HFFc6 (cell line): ENCODE measurements at places on chromosomes 2 and 18.

GRCh38 chr2:219502618-219503017 is 3.9 kb downstream of the GMPPA start:
- no peak for DNase-seq
- peaks cover 28% of the 10 kb centered on the region for H3K4me1 ChIP-seq
- H3K27me3 ChIP-seq = peaks cover 2% of the 10 kb centered on the region; the same call in 1 of the 2 replicates
- no peak overlapping the region for H3K4me3 ChIP-seq
- H3K36me3 ChIP-seq = no peaks in the 10 kb centered on the region; the same call in 1 of the 2 replicates

DNA sequence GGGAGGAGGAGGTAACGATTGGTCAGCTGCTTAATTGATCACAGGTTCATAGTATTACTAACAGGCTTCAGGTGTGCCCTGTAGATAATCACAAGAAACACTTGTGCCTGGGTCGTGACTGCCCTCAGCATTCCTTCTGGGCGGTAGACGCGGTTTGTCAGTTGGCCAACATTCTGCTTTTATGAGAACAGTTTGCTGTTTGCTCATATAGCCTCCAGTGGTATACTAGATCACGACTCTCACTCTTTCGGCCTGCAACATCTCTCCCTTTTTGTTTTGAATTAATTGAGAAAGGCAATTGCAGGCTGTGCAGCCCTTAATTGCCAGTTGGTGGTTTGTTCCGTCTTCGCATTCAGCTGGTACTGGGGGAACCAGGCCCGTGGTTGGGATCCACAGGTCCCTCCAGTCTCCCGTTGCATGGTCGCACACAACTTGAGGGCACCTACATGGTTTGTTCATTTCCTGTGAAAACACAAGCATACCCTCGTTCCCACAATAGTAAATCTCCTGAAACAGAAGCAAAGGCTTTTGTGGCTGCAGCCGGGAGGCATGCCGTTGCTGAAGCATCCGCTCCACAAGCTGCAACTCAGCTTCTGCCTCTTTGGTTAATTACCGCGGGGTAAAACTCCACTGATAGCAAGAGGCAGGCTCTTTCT is 30.3 kb upstream of the GPR17 start:
- peak overlapping the region; percentile 87 for H3K27ac ChIP-seq
- H3K4me3 ChIP-seq = peak overlapping the region; percentile 82
- peaks cover 3% of the 10 kb centered on the region for H3K27me3 ChIP-seq
- peak; percentile 90 for DNase-seq
- H3K4me1 ChIP-seq = peaks cover 60% of the 10 kb centered on the region

GRCh38 chr18:28961669-28962228 is 784.8 kb upstream of the CDH2 start:
- no peaks in the 10 kb centered on the region for H3K36me3 ChIP-seq
- H3K27ac ChIP-seq = no peak overlapping the region
- peaks cover 34% of the 10 kb centered on the region for H3K4me1 ChIP-seq
- peak; percentile 9 for DNase-seq
- no peak overlapping the region for H3K4me3 ChIP-seq

DNA sequence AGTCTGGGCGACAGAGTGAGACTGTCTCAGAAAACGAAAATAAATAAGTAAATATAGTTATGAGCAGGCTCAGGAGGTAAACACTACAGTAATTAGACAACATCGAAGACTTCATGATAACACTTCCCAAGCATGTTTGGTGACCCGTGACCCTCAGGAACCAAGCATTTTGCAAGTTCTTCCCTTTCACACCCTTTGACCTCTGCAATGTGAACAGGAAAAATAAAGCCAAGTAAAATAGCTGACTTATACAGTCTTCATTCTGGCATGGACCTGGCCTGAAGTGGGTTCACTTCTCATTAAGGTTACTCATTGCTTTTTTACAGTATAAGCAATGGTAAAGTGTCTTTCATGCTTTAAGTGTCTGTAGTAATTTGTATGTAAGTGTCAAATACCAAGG is 15.3 kb upstream of the TGIF1 start:
- peaks cover 2% of the 10 kb centered on the region; the same call in 1 of the 2 replicates for H3K27me3 ChIP-seq
- H3K4me3 ChIP-seq = no peak overlapping the region
- DNase-seq = no peak
- no peaks in the 10 kb centered on the region for H3K36me3 ChIP-seq

- H3K4me3 ChIP-seq = no peak overlapping the region
- no peak for DNase-seq
- H3K36me3 ChIP-seq = no peaks in the 10 kb centered on the region
- peaks cover 7% of the 10 kb centered on the region for H3K27me3 ChIP-seq
Measured at GRCh38 chr2:19653509-19653908, 248.3 kb downstream of the TTC32 start.

DNA sequence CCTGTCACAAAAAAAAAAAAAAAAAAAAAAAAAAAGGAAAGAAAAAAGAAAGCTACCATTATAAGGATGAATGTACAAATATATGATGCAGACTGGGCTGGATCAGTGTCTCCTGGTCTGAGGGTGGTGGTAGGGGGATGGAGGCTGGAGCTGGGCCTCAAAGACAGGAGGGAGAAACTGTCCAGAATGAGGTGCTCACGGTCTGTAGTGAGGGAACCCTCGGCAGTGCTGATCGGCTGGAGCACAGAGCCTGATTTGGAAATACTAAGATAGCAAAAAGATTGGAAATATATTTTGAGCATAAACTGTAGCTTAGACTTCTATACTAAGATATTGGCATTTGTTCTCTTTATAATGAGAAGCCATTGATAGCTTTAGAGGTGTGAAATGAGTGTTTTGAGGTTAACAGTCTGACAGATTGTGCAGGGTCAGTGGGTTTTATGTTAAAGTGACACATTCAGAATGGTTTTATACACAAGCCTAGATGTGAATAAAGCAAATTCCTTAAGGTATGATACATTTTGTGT is 7.9 kb upstream of the SLC3A1 start:
- DNase-seq = no peak
- peaks cover 19% of the 10 kb centered on the region for H3K4me1 ChIP-seq
- H3K27me3 ChIP-seq = peaks cover 4% of the 10 kb centered on the region; the same call in 1 of the 2 replicates
- no peak overlapping the region for H3K27ac ChIP-seq
- no peaks in the 10 kb centered on the region for H3K36me3 ChIP-seq
- H3K4me3 ChIP-seq = no peak overlapping the region

GRCh38 chr2:169796441-169796840 is 2.2 kb upstream of the SSB start:
- no peak overlapping the region for H3K4me3 ChIP-seq
- DNase-seq = no peak
- H3K4me1 ChIP-seq = peaks cover 33% of the 10 kb centered on the region
- H3K27me3 ChIP-seq = peaks cover 4% of the 10 kb centered on the region
- H3K36me3 ChIP-seq = no peaks in the 10 kb centered on the region
- no peak overlapping the region for H3K27ac ChIP-seq

DNA sequence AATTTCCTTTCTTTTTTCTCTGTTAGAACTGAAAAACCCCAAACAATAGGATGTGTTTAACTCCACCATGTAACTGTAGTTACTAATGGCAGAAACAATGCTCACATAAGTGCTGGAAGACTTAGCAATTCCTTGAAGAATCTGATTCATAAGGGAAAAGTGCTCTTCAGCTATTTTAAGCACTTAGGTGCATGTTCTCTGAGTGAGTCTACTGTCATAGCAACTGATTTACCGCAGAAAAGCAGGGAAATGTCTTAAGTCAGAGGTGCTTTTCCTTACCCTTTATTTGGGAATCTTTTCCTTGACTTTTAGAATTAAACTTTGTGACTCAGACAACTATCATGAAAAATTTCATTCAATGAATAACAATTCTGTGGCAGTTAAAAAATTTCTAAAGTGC is 65.4 kb upstream of the NABP1 start:
- H3K27me3 ChIP-seq = no peaks in the 10 kb centered on the region
- peak; percentile 96 for DNase-seq
- H3K4me1 ChIP-seq = peaks cover 54% of the 10 kb centered on the region
- peak overlapping the region; percentile 96 for H3K27ac ChIP-seq
- H3K4me3 ChIP-seq = peak overlapping the region; percentile 50

DNA sequence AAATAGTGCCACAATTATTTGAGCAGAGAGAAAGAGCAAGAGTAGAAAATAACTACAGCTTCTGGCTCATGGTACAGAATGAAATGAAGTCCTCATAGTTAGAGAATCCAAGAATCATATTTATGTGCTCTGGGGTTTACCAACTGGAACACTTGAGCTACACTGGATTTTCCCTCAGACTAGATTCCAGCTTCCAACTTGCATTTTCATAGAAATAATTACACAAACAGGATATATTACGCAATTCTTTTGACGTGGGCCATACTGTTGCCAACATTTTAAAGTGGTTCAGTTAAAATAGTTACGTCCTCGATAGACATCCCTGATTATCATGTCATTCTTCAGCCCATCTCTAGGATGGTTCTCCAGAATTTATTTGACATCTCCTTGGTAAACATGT is 129.2 kb downstream of the ETAA1 start:
- DNase-seq = peak; percentile 15
- no peaks in the 10 kb centered on the region for H3K36me3 ChIP-seq
- H3K4me3 ChIP-seq = no peak overlapping the region

DNA sequence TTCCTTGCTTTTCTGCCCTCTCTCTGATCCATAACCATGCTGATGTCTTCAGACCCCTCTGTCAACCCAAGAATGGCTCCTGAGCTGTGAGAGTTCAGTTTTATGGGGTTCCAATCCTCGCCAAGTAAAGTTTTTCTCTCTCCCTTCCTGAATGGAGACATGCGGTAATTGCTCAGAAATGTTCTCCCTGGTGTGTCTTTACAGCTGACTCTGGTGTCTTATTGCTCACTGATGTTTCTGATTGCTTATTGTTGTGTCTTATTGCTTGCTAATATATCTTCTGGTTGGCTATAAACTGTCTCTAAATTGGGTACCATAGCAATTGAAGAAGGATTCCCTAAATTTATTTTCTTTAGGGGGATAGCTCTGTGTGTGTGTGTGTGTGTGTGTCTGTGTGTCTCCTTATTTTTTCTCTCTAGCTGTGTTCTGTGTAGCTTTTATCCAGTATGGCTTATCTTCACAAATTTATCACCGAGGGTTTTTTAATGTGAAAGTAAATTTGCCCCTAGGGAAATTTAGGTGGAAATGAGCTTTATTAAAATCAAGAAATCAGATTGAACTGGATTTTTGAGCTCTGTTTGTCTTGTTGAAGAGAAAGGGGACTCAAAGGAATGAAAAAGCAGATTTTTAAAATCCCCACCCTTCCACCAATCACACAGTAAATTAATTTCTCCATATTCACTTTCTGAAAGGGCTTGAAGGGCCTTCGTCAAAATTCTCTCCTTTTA is 19.5 kb downstream of the MGAT5 start:
- no peak overlapping the region for H3K27ac ChIP-seq
- H3K27me3 ChIP-seq = peaks cover 1% of the 10 kb centered on the region; the same call in 1 of the 2 replicates
- no peak for DNase-seq
- peaks cover 26% of the 10 kb centered on the region for H3K36me3 ChIP-seq
- no peak overlapping the region for H3K4me3 ChIP-seq
- peaks cover 55% of the 10 kb centered on the region for H3K4me1 ChIP-seq

DNA sequence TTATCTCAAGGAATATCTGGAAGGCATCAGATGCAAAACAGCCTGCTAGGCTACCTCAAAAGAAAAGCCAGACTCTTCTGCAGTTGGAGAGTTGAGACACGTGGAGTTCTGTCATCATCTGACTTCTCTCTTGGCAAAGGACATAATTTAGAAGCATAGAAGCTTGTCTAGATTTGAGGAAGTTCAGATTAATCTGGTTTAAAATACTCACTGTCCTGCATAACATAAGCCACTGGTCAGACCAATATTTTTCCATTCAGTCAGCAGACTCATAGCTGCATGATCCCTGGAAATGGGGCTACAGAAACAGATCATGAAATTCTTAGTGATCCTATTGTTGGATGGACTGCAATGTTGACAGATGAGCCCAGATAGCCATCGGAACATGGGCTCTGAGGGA is 349.0 kb downstream of the TXNL1 start:
- H3K27ac ChIP-seq = no peak overlapping the region
- H3K27me3 ChIP-seq = peaks cover 1% of the 10 kb centered on the region
- no peak for DNase-seq
- H3K4me3 ChIP-seq = no peak overlapping the region

GRCh38 chr2:100427627-100428258 is 10.3 kb upstream of the CHST10 start:
- H3K27me3 ChIP-seq = peaks cover 7% of the 10 kb centered on the region
- no peak overlapping the region for H3K27ac ChIP-seq
- no peaks in the 10 kb centered on the region for H3K36me3 ChIP-seq
- H3K4me1 ChIP-seq = no peaks in the 10 kb centered on the region
- peak; percentile 23 for DNase-seq
- H3K4me3 ChIP-seq = no peak overlapping the region

- no peaks in the 10 kb centered on the region for H3K27me3 ChIP-seq
- peaks cover 43% of the 10 kb centered on the region for H3K4me1 ChIP-seq
- DNase-seq = peak; percentile 76
- peak overlapping the region; percentile 62 for H3K27ac ChIP-seq
- H3K4me3 ChIP-seq = peak overlapping the region; percentile 69
- H3K36me3 ChIP-seq = no peaks in the 10 kb centered on the region
Measured at GRCh38 chr2:101295895-101296294, 12.6 kb downstream of the RNF149 start.

DNA sequence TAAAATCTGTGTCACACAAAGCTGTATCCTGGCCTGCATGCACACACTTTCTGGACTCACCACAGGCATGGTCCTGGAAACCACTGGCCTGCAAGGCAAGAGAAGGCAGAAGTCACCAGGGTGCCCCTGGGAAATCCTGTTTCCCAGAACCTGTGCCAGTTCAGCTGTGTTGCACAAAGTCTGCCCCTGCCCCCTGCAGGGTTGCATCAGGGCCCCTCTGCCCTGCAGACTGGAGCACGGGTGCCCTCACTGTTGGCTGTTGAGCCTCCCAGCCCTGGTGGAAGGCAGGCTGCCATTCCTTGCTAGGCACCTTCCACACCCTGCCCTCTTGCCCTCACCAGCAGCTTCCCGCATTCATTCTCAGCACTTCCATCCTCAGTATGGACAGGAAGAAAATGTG is 18.0 kb upstream of the TUBB6 start:
- no peaks in the 10 kb centered on the region for H3K36me3 ChIP-seq
- H3K27ac ChIP-seq = no peak overlapping the region
- peaks cover 33% of the 10 kb centered on the region for H3K4me1 ChIP-seq
- DNase-seq = no peak
- no peaks in the 10 kb centered on the region for H3K27me3 ChIP-seq

DNA sequence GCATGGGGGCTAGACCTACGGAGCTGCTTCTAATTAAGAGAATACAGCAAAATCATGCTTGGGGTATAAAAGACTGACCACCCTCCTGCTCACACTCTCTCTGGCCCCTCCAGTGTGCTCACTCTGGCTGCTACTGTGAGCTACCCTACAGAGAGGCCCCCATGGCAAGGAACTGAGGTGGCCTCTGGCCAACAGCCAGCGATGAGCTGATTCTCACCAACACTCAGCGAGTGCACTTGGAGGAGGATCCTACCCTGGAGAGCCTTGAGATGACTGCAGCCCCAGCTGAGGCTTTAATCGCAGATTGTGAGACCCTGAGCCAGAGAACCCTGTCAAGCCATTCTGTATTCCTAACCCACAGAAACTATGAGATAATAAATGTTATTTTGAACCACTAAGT is 88.2 kb downstream of the GFPT1 start:
- H3K4me1 ChIP-seq = peaks cover 33% of the 10 kb centered on the region
- peaks cover 2% of the 10 kb centered on the region for H3K36me3 ChIP-seq
- peaks cover 4% of the 10 kb centered on the region for H3K27me3 ChIP-seq
